ENCODE measurements at places on chromosomes 6 and 20.
A peak's percentile ranks its signal among the peaks of the same experiment; 100 is the strongest.

DNA sequence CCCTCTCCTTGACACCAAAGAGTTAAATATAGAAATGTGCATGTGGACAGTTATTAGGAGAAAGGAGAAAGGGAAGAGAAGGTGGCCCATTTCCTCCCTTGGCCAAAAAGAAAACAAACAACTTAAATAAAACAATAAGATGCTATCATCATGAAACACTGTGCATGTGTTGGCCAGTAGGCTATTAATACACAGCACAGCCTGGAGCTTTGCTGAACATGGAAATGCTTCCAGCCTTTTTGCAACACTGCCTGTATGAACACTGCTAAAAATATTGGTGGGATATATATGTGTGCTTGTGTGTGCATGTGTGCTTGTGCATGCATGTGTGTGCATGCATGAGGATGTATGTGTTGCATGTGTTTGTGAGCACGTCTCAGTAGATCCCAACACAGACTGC, 100.4 kb downstream of the LY86 start:
- DNase-seq: no peak

- DNase-seq: no peak
These were observed 10.7 kb downstream of the ARID1B start for GRCh38 chr6:156787569-156788492.

DNA sequence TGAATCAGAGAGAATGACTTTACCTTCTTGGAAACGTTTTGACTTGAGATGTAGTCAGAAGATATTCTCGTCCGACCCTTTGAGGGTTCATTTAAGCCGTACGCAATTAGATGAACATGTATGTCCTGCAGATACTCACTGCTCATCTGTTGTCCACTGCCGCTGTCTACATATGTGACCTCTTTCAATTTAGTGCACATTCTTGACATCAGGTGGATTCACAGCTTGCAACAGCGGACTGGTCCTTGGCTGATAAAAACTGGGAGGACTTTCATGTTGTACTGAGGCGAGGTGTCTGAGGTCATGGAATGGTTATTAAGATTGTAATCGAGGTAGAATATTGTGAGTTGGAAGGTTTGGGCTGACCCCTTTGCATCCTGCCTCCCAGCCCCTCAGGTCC, 194.2 kb downstream of the JARID2 start:
- DNase-seq: no peak

- peak; percentile 83 for DNase-seq
These were observed 98.6 kb upstream of the RNF24 start for GRCh38 chr20:4113615-4114603.

DNA sequence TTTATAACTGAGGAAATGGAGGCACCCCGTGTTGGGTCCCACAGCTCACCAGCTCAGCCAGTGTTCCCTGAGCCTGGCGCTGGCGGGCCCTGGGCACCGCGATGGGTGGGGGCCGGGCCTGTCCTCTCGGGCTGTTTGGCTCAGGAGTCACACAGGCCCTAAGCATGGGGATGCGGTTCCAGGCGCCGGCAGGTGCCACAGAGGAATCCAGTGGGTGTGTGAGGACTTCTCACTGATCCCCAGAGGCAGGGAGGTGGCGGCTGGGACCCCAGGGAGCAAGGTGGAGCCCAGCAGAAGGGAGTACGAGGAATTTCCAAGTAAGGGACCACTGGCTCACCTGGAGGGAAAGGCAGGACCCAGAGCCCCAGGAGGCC, 57.5 kb downstream of the IRF4 start:
- no peak for DNase-seq

DNA sequence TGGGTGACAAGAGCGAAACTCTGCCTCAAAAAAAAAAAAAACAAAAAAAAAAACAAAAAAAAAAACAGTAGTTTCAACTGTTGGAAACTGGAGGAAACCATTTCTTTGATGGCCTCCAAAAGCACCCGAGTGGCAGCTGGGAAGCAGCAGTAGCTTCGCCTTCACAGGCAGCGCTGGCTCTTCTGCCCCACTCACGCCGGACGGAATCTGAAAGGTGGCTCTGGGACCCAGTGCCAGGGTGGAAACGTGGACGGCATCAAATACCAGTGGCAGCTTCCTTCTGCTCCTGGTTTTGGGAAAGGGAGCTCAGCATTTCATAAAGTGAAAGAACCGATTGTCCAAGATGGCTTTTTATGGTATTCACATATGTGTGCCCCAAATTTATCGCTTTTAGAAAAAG, 159.4 kb downstream of the SMOC2 start:
- DNase-seq: no peak

GRCh38 chr6:31949926-31950548, 4.1 kb downstream of the CFB start:
- DNase-seq: no peak

DNA sequence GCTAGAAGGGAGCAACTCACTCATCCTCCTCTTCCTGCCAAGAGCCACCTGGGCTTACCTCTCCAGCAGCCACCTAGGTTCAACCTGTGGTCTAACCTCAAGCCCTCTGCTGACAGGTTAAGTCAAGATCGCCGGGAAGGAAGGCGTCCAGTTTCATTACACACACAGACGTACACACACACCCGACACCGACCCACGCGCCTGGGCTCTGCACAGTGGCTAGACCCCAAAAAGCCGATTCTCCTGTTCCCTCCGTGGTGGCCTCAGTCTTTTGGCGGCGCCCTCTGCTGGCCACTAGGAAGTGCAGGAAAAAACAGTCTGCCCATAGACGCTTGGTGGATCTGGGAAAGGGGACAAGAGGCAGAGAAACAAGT, 52.8 kb downstream of the MRPL14 start:
- DNase-seq: peak; percentile 91

DNA sequence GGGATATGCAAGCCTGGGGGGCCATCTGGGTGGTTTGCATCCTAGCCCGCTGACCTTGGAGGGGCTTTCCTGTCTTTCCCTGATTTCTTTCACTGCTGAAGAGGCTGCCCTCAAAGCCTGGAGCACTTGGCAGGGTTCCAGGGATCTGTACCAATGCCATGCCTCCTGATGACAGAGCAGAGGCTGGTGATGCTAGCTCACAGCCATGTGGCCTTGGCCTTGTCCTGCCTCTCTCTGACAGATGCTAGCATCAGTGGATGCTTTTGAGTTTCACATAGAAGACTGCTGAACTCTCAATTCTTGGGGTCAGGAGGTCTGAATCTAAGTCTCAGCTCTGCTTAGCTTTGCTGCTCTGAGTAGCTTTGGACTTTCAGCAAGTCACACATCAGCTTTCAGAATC, 21.9 kb upstream of the RREB1 start:
- peak; percentile 47 for DNase-seq

GRCh38 chr6:17179530-17180073, 77.8 kb downstream of the STMND1 start:
- DNase-seq: no peak

GRCh38 chr6:122673343-122673961, 63.2 kb downstream of the PKIB start:
- DNase-seq: no peak

DNA sequence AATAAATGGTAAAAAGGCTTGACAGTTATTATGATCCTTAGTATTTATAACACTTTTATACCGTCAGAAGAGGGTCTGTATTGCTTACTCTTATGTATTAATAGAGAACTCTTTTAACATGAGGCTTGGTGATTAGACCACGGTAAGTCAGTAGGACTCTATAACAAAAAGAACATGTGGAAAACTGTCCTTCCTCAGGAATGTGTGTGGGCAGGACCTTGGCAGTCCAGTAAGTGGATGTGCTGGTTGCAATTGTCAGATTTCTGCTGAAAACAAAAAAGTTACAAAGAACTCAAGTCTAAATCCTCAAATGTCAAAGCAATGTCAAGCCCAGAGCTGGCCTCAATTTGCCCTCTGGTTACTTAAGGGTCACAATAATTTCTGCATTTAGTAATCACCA, 81.1 kb downstream of the PLCG1 start:
- no peak for DNase-seq

DNA sequence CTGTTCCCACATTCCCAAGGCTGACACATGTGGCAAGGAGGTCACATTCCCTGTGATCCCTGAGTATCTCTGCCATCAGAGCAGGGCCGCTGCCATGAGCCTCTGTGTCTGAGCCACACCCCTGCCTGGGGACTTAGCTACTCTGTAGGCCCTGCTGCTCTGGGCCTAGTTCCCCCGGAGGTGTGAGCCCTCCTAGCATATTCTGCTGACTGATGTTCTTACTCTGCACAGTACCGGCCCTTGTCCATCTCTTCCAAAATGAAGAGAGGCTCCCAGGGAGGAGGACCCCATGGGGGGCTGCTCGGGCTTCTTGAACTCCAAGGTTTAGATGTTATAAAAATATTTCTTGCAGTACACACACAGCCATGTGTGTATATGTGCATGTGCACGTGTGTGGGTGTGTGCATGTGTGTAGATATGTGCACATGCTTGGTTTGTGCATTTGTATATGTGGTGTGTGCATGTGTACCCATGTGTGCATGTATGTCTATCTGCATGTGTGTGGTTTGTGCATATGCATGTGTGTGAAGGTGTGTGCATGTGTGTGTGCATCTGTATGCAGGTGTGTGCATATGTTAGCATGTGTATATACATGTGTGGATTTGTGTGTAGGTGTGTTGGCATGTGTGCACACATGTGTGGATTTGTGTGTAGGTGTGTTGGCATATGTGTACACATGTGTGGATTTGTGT, 101.2 kb downstream of the ERMARD start:
- DNase-seq: no peak

DNA sequence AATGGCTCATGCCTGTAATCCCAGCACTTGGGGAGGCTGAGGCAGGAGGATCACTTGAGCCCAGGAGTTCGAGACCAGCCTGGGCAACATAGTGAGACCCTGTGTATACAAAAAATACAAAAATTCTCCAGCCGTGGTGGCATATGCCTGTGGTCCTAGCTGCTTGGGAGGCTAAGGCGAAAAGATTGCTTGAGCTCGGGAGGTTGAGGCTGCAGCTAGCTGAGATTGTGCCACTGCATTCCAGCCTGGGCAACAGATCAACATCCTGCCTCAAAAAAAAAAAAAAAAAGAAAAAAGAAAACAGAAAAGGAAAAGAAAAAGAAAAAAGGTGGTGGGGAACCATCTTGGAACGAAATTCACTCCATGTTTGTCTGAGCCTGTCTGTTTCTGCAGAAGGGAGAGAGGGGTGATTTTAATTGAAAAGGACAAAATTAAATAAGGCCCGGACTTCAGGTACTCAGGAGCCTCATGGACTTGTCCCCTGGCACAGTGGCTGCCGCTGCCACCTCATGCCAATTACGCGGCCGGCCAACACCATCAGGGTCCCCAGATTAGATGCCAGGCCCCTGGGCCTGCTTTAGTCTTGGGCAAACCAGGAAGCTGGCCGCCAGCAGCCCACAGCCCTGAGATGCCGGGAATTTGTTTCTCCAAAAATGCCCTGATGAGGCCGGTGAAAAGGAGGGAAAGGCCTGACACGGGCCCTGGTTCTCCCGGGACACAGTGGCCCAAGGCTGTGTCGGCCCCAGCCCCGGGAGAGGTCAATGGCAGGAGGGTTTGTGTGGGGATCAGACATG, 37.8 kb upstream of the STX16 start:
- DNase-seq: no peak

DNA sequence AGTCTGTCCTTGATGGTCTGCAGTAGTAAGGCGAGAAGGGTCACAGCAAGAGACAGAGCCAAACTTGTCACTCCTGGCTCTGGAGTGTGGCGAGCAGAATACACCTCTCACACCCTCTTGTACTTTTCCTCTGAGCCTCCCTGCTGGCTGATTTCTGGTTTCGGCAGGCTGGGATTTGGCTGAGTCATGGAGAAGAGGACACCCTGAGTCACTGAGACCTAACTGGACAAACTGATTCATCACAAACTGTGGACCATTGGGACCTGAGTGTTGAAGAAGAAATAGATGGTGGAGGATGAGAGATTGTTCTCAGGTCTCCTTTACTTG, 101.7 kb downstream of the F13A1 start:
- no peak for DNase-seq

- no peak for DNase-seq
These were observed 16.0 kb upstream of the YWHAB start for GRCh38 chr20:44869471-44869870.

DNA sequence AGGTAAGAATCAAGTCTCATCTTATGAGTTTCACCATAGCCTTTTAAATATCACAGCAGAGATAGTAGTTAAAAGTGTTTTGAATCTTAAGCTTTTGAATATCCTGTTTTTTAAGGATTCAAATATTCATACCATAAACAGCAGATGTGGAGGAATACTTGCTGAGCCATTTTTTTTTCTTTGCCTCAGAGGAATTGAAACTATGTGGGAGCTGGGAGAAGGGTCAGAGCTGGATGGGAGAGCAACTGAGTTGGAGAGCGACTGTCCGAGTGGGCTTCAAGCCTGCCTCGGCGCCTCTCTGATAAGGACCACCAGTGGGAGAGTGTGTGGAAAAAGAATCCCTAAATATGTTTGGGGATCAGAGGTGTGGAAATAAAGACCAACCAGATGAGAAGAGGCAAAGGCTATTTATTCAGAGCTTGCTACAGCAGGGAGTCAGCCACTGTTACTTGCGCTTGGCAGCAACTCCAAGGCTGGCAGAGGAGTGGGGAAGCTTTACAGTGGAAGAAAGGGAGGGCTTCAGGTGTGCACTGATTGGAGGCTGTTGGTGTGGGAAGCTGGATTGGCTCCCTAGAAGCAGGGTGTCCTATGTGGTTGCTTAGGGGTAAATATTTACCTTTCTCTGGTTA, 34.3 kb upstream of the MCUR1 start:
- no peak for DNase-seq

GRCh38 chr6:88548891-88549505, 382.9 kb upstream of the CNR1 start:
- no peak for DNase-seq

DNA sequence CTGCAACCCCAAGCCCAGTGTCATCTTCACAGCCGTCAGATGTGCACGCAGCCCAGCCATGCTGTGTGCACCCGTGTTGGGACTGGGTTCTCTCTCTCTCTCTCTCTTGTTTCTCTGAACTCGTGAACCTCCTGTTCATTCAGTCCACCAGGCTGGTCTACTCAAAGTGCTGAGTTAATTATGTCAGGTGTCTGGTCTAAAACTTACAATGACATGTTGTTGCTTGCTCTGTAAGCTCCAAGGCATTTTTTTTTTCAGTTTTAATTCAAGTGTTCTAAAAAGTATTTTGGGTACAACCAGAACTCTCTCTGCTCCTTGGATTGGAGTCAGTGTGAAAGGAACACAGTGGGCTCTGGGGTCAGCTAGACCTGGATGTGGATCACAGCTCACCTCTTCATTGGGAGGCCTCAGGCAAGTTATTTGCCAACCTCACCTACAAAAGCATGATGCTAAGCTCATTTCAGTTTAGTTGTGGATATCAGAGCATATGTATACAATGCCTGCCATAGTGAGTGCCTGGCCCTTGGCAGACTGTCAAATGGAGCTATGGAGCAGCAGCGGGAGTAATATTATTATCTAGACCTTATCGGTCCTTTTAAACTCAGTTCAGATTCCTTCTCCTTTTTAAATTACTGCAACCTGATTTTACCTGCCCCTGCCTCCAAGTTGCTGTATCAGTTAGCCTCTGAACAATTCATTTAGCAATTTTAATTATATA, 59.5 kb downstream of the PLEKHG1 start:
- DNase-seq: no peak

GRCh38 chr6:167951781-167952511, 45.5 kb upstream of the KIF25 start:
- DNase-seq: no peak

DNA sequence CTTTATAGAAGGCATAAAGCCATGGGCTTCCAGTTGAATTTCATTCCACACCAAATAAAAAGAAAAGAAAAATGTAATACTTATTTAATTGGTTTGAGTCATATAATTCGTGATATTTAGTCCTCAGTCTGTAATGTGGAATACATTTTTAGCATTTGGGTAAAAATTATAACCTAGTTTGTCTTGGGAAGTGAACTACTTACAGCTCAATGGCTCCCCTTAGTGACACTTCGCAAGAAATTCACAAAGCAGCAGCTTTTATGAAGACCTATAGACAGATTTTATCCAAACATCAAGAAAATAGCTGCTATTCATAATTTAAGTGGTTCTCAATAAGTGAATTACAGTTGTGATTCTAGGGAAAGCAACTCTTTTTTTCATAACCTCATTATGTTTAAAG, 72.1 kb downstream of the RSPO3 start:
- DNase-seq: peak; percentile 65

All from hematopoietic multipotent progenitor cell treated with erythropoietin and hydrocortisone succinate and interleukin-3 and kit ligand, for 4 days (in vitro differentiated cells).